ENCODE measurements at places on chromosomes 3 and 15.

DNA sequence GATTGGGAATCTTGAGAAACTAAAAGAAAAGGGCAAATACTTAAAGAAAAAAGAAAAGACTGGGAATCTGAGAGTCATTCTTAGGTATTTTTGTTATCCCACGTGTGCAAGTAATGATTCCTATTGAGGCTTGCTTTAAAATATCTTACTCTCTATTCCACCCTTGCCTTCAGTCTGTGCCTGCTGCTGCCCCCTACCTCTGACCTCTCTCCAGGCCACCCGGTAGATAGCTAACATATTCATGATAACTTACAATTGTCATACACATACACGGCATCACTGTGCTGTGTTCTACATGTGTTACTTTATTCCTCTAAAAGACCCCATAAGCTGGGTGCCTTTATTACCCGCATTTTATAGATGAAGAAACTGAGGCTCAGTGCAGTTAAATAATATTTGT lies 27.8 kb upstream of the ATP13A3 start:
- no peak for DNase-seq

- DNase-seq: no peak
These were observed 26.5 kb upstream of the ACTL6A start for GRCh38 chr3:179536256-179536655.

DNA sequence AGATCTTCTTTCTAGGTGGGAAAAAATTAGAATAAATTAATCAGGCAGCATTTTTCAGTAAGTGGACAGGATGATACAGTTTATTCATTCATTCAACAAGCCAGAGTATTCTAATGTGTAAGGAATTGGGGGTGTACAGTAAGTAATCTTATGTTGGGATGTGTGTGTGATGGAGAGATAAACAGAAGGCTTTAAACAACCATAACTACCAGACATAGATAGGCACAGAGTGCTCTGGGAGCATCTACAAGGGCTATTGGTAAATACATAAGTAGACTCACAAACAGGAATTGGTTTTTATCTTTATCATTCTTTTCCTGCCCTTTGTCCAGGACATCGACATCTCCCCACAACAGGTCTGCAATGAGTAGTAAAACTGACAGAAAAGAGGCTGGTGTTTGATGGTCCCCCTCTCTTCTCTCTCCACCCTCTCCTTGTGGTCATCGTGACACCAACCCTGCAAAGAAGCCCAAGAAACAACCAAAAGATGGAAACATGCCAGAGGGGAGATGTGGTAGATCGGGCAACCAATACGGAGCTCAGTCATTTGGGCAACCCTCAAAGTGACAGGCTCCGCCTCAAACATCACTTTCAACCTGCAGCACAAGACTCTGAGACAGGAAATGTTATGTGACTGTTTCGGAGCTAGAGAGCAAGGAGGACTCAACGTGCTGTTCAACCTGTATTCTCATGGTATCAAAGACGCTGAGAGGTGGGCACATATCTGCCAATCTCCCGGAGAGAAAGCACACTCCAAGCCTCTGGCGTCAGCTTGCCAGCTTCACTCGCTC lies 28.7 kb upstream of the B3GNT5 start:
- no peak for DNase-seq

DNA sequence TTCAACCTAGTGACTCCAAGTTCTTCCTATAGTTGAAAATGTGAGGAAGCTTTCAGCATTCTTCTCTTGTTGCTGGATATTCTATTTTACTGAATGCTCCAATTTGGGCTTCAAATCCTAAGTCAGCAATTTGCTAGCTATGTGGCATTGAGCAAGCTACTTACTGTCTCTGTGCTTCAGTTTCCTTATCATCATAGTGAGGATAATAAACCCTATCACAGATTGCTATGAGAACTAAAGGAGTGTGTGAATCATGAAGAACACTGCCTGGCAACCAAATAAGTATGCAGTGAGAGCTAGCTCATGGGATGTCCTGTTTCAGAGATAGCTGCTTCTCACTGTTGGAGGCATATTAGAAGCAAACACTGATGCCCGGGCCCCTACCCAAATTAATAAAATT lies 163.8 kb upstream of the CDIN1 start:
- no peak for DNase-seq

GRCh38 chr3:135018149-135018923 lies 223.3 kb downstream of the EPHB1 start:
- no peak for DNase-seq

- DNase-seq: no peak
These were observed 77.0 kb downstream of the TRANK1 start for GRCh38 chr3:36867810-36868209.

GRCh38 chr3:144380849-144381248 lies 409.2 kb downstream of the DIPK2A start:
- no peak for DNase-seq

DNA sequence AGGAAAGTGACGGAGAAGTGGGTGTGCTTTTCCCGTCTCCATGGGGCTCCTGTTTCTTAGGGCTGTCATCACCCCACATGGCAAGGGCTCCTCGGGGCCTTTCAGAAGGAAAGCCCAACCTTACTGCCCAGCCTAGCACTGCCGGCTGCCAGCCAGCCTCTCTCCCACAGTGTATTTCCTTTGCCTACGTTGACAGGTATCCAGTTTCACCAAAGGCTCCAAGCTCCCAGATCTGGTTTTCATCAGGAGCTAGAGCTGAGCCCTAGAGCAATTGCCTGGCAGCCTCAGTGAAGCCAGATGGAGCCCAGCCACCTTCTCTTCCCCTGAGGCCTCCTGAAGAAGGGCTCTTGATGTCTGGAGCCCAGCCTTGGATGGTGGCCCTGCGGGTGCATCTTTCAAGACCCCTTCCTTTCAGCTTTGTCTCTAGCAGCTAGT lies 20.2 kb downstream of the CRABP1 start:
- peak; percentile 88 for DNase-seq

DNA sequence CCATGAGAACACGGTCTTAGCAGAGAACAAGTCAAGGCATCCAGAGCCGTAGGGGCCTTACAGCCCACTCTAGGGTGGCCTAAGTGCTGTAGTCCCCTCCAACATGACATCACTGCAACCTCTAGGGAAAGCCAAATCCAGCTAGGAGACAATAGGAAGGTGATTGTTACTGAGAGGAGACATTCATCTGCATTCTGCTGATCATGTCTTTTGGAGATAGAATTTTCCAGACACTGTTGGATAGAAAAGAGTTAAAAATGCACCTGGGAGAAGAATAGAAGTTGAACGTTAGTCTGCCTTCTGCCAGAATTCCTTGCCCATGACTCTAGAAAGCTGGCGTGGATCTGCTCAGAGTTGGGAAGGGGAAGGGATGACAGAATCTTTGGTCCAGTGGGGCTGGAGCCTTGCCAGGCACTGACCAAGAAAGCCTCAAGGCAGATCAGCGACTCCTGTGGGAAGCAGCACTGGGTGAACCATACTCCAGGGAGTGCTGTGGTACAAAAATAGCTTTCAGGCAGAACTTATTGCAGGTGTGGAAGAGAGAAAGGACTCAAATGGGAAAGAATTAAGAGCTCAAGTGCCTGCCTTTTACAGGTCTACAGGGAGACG lies 44.8 kb upstream of the RAF1 start:
- no peak for DNase-seq

- DNase-seq: no peak
These were observed 158.8 kb downstream of the SMAD6 start for GRCh38 chr15:66860844-66861243.

DNA sequence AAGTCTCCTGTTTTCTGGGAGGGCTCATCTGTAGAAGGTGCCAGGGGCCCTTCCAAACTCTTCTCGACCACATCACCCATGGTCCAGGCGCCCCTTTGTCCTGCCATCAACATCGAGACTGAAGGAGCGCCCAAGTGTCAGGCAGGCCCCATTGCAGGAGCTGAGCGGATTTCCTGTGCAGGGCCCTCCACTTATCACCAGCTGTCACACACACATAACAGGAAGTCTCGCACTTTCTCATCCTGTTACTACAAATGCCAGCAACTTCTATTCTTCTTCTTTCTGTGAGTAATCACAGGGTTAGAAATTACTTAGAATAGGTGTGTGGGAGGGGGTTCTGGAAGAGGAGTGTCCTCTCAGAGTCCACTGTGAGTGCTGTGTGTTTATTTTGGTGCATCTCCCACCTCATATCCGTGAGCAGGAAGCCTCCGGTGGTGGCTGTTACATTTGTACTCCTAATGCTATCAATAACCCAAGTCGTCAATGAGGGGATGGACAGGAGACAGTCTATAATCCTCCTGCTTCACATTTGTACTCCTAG lies at the start of gene KLHL6:
Gene KLHL6, minus strand, starts transcription at position 166 of the 541 bp plus-strand sequence. Its CDS starts 53 bp downstream, at position 113.
- no peak for DNase-seq

GRCh38 chr3:114449271-114450007 lies 155.6 kb downstream of the TIGIT start:
- no peak for DNase-seq

- no peak for DNase-seq
These were observed 74.5 kb upstream of the BLM start for GRCh38 chr15:90642464-90643300.

DNA sequence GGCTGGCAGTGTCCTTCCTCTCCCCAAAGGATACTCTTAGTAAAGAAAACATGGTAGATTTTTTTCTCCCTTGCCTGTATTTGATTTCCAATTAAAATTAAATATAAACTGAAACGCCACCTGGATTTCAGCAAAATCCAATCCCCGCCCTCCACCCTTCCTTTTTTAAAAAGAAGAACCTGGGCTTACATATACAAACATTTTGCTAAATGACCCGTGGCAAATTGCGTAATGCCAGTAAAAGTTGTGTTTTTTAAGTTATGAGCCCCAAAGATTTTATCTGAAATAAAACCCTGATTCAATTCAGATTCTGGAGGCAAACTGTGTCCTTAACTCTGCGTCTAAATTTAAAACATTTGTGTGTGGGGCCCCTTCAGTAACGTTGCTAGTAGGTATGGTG lies 403.0 kb downstream of the FOXP1 start:
- no peak for DNase-seq

DNA sequence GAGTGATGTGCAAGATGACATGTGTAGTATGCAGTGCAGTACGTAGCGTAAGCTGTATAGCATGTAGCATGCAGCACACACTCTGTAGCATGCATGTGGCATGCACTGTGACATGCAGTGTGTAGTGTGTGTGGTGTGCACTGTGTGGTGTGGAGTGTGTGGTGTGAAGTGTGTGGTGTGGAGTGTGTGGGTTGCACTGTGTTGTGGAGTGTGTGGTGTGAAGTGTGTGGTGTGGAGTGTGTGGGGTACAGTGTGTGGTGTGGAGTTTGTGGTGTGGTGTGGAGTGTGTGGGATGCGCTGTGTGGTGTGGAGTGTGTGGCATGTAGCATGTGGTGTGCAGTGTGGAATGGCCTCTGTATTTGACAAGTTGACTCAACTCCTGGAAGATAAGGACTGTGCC lies 39.2 kb downstream of the ROPN1B start:
- no peak for DNase-seq

DNA sequence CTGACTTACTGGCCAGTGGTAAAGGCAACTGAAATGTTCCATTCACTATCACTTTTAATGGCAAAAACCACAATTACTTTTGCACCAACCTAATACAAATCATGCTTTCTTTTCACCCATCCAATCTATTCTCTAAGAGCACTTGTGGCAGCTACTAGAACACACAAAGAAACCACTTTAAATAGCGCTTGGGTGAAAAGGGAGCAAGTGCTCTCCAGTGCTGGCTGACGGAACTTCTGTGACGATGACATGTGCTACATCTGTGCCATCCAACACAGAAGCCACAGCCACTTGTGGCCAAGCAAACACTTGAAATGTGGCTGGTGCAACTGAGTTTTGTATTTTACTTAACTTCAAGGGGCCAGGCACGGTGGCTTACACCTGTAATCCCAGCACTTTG lies 18.9 kb downstream of the SH3BP5 start:
- DNase-seq: no peak

DNA sequence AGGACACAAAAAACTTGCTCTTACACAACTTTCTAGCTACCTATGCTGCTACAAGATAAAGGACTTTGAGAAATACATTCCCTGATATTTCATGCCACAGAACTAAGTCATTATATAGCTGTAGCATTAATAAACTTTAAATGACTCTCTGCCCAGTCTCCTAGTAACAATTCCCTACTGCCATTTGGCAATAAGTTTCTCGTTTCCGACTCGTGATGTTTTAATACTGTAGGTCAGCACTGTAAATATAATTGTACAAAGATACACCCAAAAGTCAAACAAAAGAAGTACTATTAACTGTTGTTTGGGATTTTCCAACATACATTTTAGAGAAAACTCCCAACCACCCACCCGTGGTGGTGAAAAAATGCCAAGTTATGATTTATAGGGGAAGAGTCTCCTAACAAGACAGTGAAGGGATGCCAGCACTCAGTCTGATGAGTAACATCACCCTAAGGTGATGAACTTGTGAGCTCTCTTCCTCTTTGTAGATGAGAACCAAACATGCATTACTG lies 132.2 kb downstream of the DUT start:
- DNase-seq: no peak

DNA sequence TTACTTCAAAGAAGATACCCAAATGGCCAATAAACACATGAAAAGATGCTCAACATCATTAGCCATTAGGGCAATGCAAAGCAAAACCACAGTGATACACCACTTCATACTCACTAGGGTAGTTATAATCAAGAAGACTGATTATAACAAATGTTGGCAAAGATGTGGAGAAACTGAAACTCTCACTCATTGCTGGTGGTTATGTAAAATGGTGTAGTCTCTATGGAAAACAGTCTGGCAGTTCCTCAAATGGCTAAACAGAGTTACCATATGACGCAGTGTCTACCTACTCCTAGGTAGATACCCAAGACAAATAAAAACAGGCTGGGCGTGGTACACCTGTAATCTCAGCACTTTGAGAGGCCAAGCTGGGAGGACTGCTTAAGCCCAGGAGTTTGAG lies 3.5 kb upstream of the ZFAND6 start:
- DNase-seq: no peak

DNA sequence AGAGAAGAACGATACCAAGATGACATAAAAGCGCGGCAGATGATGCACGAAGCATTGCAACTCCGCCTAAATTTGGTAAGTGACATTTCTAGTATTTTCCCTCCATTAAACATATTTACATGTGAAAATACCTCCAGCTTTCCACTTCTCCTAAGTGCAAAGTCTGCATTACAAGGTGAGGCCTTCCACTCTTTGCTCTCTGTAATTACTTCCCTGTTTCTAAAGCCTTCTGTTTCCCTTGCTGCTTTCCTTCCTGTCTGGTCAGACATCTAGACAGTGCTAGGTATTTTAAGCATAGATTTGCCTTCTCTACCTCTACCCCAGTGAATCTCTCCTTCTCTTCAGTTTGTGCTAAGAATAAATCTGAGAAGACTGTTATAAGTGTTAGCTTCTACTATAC lies 1.9 kb downstream of the P2RY12 start:
- DNase-seq: no peak

GRCh38 chr3:9422712-9423424 lies 25.5 kb downstream of the SETD5 start:
- DNase-seq: peak; percentile 83

DNA sequence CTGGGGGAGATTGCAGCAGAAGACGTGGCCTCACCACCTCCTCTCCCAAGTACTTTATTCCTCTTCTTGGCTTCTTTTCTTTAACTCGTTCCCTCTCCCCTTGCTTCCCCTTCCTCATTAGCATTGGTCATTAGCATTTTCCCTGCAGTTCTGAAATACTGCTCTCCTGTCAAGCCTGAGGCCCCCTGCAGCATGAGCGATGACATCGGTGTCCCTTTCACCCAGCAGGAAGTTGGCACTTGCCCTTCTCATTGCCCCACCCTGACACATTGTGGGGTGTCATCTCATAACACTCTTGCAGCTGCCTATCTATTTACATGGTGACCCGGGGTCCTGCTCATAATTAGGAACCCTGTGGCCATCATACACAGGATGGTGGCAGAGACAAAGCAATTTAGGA lies 167.1 kb downstream of the ARRDC4 start:
- no peak for DNase-seq

All from SK-N-DZ (cell line).